ENCODE measurements at places on chromosomes 2 and 18.
A peak's percentile ranks its signal among the peaks of the same experiment; 100 is the strongest.

- no peak for DNase-seq
Measured at GRCh38 chr2:17231394-17231965, 286.8 kb downstream of the RAD51AP2 start.

GRCh38 chr2:210562502-210563080 is 6.2 kb downstream of the CPS1 start:
- no peak for DNase-seq

- no peak for DNase-seq
Measured at GRCh38 chr2:16055848-16056580, 115.7 kb downstream of the MYCN start.

DNA sequence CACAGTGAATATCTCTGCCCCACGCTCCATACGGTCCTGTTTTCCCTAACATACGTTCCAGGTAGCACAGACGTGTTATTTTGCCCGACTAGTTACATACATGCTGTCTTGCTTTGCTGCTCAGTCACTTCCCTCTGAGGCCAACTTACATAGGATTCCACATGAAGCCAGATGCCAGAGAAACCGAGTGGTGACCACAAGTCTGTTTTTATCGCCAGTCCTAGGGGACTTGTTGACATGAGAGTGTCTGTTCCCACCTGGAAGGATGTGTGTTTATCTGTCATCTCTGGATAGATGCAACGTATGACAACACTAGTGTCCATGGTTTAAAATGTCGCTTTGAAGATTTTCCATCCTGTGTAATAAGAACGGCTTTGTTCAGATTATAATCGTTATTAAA is 32.6 kb downstream of the PMAIP1 start:
- no peak for DNase-seq

DNA sequence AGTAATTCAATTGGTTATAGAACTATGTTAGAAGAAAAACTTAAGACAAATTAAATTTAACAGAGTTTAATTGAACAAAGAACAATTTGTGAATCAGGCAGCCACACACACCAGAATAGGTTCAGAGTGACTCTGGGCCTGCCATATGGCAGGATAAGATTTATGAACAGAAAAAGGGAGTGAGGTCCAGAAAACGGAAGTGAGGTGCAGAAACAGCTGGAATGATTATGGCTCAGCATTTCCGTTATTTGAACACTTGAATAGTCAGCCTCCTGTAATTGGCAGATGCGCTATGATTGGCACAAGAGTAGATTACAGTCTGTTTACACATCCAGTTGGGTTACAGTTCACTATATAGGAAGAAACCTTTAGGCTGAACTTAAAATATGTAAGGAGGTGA is 99.0 kb downstream of the MBD2 start:
- no peak for DNase-seq

- DNase-seq = no peak
Measured at GRCh38 chr2:30201990-30202389, 29.3 kb upstream of the LBH start.

DNA sequence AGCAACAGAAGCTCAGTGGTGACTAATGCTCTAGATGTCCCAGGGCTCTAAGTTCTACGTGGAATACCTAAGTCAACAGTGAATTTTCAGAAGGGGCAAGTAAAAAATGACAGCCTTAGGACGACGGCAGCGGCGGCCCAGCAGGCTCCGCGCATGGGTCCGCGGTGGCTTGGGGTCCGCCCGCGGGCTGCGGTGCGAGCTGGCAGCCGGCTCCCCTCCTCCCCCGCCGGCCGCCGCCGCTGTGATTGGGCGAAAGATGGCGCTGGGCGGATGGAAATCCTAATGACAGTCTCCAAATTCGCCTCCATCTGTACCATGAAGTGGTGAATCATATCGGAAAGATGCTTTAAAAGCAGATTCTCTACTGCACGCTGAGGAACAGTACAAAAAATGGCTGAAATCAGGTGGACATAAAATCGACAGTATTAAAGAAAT is 74.7 kb downstream of the HNRNPLL start:
- peak; percentile 87 for DNase-seq

GRCh38 chr2:161004379-161004778 is 155.8 kb upstream of the TANK start:
- peak; percentile 3 for DNase-seq

- DNase-seq = peak; percentile 68
Measured at GRCh38 chr2:28224648-28225472, 167.8 kb upstream of the FOSL2 start.

GRCh38 chr2:113225263-113226259 is 51.8 kb downstream of the PSD4 start:
- peak; percentile 71 for DNase-seq

DNA sequence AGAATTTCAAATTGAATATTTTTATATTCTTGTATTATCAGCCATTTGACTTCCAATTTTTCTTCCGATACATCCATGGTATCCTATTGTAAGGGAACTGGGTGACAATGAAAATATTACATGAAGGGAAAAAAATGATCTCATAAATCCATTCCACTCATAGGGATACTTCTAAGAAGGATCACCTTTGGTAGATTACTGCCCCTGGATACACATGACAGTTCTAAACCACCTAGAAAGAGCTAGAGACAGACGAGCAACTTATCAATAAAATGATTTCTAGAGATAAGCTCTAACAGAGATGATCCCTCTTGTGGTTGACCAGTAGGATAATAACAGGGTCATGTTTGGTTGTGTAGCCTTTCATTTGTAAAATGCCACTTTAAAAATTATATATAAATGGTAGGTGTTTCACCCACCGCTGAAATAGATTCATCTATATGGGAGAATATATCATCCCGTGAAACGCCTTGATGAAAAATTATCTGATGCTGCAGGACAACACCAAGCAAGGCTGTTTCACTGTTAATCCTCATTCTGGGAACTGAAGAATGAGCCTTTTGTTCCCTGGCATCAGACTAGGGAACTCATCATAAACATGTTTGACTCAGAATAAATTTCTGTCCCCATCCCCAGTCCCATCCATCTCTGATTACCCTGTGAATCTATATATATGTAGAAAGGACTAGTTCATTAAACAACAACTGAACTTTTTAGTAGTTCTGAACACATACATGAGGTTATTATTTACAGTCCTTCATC is 180.0 kb downstream of the TCF4 start:
- DNase-seq = no peak

DNA sequence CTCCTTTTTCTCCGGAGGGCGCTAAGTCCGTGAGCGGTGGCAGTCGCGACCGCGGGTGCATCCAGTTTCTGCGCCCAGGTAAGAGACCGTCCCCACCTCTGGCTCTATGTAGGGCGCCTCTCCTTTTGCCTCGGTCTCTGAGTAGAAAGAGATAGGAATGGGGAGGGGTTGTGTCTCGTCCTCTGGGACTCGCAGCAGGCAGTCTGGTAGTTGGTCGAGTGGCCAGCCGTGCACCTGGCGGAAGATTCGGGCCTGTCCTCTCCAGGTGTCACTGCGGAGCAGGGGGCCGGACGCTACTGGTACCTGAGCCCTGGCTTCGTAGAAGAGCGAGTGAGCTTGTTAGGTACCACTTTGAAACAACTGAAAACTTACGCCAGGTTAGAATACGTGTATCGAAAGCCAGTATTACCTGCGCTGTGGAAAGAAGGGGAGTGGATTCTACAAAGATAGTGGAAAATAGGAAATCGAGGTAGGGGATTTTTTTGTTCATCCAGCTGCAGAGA is 403 bp downstream of the MAP2 start:
- no peak for DNase-seq

GRCh38 chr18:26792661-26793060 is 72.8 kb downstream of the AQP4 start:
- DNase-seq = peak; percentile 57

DNA sequence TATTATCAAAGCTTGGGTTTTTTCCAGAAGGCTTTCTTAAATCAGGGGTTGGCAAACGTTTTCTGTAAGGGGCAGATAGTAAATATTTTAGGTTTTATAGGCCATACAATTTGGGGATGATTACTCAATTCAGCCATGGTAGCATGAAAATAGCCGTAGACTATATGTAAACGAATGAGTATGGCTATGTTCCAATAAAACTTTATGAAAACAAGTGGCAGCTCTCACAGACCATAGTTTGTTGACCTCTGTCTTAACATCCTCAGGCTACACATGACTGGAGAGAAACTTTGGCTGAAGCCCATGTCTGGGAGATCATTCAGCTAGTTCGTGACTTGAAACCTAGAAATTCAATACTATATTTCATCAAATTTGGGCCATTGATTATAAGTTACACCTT is 30.2 kb downstream of the UGP2 start:
- no peak for DNase-seq

DNA sequence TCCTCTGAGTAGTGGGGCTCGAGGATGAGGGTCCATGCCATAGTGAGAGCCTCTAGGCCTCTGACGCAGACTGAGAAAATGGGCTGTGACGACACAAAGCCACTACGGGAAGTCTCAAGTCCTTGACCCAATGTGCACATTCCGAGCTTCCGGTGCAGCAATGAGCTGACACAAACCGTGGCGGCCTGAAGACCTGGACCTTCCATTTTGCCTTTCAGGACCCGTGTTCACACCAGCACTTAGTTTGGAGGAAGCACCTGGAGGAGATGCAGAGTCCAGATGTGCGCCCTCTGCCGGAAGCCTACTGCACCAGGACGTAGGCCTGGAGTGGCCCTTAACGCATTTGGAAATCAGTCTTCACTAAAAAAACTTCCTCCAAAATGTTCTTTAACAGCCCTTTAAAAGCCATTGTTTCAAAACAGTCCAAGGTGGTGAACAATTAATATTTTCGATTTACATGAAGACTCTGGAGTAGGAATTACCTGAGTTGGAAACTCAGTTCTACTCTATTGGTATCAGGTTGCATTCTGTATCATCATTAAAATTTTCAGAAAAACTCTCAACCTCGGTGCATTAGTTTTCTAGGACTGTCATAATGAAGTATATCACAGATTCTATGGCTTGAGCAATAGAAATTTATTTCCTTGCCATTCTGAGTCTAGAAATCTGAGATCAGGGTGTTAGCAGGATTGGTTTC is 33.9 kb downstream of the BMP10 start:
- DNase-seq = peak; percentile 71

DNA sequence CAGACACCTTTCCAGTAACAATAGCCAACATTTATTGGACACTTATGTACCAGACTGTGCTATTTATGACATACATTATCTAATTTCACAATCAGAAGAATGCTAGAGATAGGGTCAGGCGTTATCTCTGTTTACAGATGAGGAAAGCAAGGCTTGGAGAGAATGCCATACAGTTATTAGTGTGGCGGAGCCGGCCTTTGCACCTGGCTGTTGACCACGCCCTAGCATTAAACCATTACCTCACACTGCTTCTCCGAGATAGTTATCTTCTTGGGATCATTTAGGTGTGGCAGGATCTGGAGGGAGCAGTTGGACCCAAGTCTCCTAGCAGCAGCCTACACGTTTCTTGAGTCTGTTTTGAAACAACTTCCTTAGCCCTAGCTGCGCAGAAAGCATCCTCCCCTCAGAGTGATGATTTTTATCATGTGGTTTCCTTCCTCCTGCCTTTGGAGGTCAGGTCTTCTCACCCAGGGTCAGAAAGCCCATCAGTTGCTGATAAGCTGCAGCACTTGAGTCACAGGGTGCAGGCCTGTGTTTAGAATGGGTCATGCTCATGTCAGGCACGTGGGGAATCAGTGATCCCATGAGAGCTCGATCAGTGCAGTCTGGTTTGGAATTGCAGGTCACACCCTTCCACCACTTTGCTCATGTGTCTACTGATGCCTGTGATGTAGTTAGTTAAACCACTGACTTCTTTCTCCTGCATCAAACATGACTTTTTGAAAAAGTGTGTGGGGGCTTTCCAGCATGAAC is 118.2 kb downstream of the SPTBN1 start:
- DNase-seq = peak; percentile 43

GRCh38 chr2:101030866-101031554 is 28.9 kb downstream of the RPL31 start:
- no peak for DNase-seq

DNA sequence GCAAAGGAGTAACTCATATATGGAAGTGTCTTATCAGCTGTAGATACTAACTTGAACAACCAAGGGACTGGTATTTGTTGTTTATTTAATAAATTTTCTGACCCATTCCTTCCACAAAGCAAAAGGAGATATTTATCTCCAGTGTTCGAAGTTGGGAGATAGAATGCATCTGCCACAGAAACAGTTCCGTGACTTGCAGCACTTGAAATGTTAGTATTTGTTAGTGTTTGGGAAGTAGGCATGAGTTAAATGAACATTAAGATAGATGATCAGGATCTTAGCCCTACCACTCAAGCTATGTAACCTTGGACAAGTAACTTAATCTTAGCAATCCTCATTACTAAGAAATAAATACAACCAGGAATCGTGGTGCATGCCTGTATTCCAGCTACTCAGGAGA is 12.1 kb upstream of the SULT1C4 start:
- DNase-seq = no peak

- no peak for DNase-seq
Measured at GRCh38 chr2:197786010-197786877, 1.1 kb upstream of the BOLL start.

DNA sequence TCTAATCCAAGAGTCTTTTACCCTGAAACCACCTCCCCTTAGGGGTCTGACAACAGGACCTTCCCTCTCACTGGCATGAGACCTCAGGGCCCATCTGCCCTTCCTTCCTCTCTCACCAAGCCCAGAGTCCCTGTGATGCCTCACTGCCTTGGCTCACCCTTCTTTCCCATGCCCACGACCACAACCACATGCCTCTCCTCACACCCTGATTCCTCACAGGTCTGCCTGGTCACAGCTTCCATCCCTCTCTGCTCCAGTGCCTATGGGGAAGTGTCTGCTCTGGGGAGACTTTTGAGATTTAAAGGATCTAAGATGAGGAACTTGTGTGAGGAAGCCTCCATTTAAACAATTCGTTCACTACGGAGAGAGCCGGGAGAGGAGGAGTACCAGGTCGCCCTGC is 98.9 kb upstream of the SH3BP4 start:
- DNase-seq = no peak

DNA sequence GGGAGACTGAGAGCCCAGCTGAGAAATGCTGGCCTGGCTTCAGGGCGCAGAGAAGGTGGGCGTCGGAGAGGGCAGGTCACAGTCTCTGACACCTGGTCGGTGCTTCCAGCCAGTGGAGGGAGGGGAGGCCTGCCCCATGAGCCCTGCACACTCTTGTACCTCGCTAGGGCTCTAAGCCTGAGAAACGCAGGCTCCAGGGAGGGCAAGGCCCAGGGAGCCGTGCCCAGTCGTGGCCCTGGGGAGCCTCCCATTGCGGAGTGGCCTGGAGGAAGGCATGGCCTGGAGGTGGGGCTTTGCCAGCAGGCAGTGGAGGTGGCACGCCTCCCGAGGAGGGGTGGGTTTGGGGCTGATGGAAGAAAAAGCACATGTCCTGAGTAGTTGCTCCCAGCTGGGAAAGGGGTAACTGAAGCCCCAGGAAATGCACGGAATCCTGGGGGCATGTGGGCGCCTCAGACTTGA is 39.0 kb downstream of the MTERF4 start:
- DNase-seq = no peak

DNA sequence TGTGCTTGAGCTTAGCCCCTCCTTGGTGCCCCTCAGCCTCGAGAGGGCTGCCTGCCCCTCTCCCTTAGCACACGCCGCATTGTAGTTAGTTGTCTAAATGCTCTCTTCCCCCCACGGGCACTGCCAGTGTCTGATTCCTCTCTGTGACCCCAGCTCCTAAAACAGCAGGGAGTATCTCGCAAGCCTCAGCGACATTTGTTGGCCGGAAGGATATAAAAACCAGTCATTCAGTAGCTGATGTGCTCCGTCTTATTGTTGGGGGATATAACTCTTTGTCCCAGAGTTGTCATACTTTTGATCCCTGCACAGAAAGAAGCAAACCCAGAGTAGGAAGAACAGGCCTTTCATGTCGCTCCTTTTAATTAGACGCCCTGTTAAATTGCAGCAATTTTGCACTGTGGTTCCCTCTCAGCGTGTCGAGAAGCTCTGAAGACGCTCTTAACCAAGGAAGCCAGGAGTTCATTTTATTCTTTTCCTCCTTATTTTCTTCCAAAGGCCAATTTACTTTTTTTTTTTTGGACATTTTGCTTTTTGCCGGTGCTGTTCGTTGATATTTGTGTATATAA is 201.8 kb downstream of the KLHL29 start:
- no peak for DNase-seq
